Fibroblast of villous mesenchyme (primary cell): ENCODE measurements at places on chromosomes 7 and 10. TPM values are rescaled to one million over a fixed set of nuclear protein-coding genes. Genes with fewer than 3 reads are reported as not detected.

The IKZF1 gene
- total RNA-seq = not detected in 2 replicates

The HOXA3 gene
- total RNA-seq = 9.3 and 11.7 TPM in 2 replicates

The NANOS1 gene
- 1.9 and 6.0 TPM in 2 replicates for total RNA-seq

The SEMA3E gene
- total RNA-seq = 0.32 and 0.43 TPM in 2 replicates

The ZP3 gene
- total RNA-seq = 0.86 and 0.97 TPM in 2 replicates

The CHST3 gene
- 37.4 and 58.3 TPM in 2 replicates for total RNA-seq

The TLX1 gene
- not detected in 2 replicates for total RNA-seq

The HTR7 gene
- 0.86 and 2.3 TPM in 2 replicates for total RNA-seq

The TAS2R5 gene
- total RNA-seq = 0.32 and 0.86 TPM in 2 replicates

The SEC61A2 gene
- total RNA-seq = 12.9 and 16.0 TPM in 2 replicates

The SORCS1 gene
- total RNA-seq = not detected in 2 replicates

The ZNF853 gene
- total RNA-seq = under 0.01 and 0.32 TPM in 2 replicates
